Stimulated activated CD4-positive, alpha-beta T cell treated with anti-CD3 and anti-CD28 coated beads, Interleukin-12 subunit alpha, Interleukin-12 subunit beta, amount 100 ng/mL, for 4 hours (primary cell): ENCODE measurements at places on chromosomes 13 and 19.

DNA sequence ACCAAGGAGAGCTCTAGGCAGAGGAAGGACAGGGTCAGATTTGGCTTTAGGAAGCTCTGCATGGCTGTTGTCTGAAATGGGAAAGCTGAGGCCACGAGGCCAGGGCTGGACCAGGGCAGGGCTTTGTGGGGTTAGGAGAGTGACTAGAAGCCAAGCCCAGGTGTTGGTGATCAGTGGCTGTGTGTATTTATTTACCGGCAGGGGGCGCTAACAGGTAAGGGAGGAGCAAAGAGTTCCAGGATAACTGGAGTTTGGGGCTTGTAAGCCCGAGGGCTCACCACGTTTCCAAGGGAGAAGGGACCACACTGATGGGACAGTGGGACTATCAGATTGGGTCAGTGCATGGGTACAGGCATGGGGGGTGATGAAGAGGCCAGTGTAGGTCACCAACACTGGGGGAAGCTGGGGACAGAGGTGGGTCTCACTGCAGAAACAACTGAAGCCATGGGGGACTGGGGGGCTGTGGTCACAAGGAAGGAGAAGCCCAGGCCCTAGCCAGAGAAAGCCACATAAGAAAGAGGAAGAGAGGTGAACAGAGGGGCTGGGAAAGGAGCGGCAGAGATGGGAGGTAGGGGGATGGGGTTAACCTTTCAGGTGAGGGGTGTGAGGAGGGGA is 3.9 kb downstream of the TMEM147 start:
- peak; percentile 35 for DNase-seq

- DNase-seq: no peak
These were observed 10.2 kb downstream of the RBM26 start for GRCh38 chr13:79395881-79396280.

- no peak for DNase-seq
These were observed 744.3 kb upstream of the ATXN8OS start for GRCh38 chr13:69363360-69363759.

DNA sequence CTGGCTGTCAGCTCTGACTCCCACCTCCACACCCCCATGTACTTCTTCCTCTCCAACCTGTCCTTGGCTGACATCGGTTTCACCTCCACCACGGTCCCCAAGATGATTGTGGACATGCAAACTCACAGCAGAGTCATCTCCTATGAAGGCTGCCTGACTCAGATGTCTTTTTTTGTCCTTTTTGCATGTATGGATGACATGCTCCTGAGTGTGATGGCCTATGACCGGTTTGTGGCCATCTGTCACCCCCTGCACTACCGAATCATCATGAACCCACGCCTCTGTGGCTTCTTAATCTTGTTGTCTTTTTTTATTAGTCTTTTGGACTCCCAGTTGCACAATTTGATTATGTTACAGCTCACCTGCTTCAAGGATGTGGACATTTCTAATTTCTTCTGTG is 506 bp downstream of the OR7E24 start:
- no peak for DNase-seq

DNA sequence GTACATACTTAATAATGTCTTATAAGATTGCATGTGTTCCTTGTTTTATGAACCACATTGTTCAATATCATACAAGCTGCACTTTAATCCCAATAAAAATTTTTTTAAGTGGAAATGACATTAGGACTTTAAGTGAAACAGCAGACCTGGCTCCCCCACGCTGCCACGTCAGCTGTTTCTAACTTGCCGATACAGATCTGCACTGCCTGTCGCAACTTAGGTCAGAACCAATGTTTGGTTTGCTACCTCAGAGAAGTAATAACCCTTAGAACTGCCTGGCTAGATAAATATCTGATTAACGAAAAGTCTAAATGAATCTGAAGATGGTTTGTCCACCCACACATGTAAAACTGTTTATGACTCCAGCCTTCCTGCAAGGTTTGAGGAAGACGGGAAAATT is 327.5 kb upstream of the DACH1 start:
- no peak for DNase-seq

GRCh38 chr19:33125929-33126388 is 6.0 kb upstream of the WDR88 start:
- DNase-seq: peak; percentile 35

DNA sequence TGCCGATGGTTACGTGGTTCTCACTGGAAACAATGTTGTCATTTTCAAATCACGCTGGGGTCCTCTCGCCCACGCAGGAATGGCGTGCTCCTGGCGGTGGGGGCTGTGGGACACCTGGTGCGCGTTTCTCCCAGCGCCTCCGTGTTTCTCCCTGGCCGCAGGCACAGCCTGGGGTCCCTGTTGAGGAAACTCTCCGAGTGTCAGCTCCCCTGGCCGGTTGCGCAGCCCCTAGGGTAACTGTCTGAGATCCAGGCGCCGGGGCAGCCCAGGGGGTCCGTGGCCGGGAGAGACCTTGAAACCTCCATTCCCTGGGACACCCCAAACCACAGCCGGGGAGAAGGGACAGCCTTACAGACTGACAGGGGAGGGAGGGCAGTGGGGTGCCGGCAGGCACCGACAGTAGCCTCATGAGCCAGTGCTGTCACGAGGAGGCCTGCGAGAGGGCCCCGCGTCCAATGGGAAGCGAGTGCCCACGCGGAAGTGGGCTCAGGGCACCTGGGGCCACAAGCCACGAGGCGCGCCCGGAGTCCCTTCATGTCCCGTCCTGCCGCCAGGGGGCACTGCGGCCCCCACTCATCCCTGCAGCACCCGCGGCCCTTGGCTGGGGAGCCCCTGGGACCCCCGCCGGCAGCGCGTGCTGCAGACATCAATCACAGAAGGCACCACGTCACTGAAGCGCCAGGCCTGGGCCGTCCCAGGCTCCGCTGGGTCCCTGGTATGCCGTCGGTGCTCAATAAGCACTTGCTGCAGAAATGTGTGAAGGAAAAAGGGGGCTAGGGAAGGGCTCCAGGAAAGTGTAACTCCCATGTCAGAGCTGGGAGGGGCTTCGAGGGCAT is 9.5 kb downstream of the ADAMTSL5 start:
- DNase-seq: peak; percentile 68

GRCh38 chr13:21365574-21365973 is 93.5 kb downstream of the ZDHHC20 start:
- no peak for DNase-seq

GRCh38 chr13:105338006-105338405 is 1197.5 kb downstream of the EFNB2 start:
- no peak for DNase-seq

DNA sequence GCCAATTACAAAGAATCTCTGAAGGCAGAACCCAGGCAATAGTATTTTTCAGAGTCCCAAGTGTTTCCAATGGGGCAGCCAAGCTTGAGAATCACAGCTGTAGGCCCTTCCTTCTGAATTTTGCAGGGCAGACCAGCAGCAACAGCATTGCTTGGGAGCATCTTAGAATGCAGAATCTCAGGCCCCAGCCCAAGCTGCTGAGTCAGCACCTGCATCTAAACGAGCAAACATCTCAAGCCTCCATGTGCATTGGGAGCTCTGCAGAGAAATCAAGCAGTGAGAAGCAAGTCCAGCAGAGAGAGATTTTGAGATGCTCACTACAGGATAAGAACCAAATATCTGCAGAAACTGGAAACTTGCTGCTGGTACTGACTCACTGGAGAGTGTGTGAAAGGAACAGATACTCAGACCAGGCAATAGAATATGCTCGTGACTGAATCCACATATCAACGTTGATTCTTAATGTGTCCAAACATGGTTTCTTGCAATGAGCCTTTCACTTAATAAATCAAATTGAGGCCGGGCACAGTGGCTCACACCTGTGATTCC is 81.5 kb upstream of the TNFSF11 start:
- DNase-seq: no peak

DNA sequence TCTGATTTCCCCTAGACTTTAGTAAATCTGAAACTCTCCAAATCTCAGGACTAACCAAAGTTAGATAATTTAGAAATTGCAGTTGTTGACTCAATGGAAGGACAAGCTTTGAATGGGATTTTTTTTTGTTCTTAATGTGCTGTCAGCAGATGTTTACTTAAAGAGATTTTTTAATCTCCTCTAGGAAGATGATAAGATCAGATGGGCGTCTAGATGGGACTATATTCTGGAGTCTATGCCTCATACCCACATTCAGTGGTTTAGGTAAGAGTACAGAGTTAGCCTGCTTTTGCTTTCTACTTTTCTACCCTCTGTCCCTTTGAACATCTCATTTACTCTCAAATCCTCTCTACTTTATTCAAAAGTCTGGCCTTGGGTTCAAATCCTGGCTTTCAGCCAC is 39.3 kb downstream of the TM9SF2 start:
- no peak for DNase-seq

DNA sequence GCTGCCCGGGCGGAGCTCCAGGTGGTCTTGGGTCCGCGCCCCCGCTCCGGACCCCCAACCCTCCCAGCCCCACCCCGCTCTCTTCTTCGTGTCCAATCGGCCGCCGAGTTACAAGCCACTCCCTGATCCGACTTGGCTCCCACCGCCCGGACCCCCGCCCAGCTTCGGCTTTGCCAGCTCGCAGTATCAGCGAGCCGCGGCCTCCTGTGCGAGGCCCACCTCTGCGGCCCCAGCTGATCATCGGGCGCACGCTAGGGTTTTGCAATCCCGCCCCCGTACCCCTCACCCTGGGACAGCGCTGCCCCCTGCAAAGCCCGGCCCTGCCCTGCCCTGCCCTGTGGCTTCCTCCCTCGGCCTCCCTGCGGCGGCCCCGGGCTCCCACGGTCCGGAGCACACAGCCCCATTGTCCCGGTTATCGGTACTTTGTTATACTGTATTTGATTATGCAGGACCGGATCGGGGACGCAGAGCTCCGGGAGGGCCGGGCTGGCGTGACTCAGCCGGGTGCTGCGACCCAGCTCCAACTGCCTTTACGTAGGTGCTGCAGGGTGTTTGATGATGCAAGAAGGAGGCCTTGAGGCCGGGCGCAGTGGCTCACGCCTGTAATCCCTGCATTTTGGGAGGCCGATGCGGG is 598 bp upstream of the LPAR2 start:
- DNase-seq: peak; percentile 42

DNA sequence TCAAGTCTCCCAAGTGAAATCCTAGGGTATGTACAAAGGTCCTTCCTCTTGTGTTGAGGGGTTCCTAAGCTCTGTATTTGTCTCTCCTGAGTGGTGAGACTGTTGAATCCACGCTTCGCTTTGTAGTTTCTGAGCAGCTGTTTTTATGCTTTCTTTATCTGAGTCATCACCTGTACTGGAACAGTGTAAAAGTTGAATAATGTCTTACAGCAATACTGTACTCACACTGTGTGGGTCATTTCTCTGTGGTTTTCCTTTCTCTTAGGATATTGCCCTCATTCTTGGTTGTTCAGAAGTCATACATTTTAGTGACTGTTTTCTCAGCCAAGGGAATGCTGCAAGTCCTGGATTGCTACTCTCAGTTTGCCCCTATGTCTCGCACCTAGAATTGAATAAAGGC is 1596.6 kb downstream of the SLITRK5 start:
- DNase-seq: no peak

GRCh38 chr13:95708811-95709500 is 32.0 kb downstream of the DNAJC3 start:
- DNase-seq: no peak

DNA sequence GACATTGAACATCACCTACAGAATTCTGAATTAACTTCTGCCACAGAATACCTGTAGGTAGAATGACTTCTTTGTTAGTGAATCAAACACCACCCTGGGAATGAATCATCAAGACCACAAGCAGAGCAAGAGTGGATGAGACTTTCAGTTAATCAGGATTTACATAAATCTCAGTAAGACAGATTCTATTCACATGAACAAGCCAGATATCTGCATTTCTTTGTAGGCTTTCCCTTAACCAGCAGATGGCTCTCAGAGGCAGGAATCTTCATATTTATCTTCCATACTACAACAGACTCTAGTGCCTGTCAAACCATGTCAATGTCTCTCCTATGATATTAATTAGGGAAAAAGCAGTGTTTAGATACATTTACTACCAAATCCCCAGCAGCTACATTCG is 412.1 kb downstream of the KLF12 start:
- DNase-seq: no peak

- no peak for DNase-seq
These were observed 3.7 kb upstream of the MKNK2 start for GRCh38 chr19:2054763-2055162.

DNA sequence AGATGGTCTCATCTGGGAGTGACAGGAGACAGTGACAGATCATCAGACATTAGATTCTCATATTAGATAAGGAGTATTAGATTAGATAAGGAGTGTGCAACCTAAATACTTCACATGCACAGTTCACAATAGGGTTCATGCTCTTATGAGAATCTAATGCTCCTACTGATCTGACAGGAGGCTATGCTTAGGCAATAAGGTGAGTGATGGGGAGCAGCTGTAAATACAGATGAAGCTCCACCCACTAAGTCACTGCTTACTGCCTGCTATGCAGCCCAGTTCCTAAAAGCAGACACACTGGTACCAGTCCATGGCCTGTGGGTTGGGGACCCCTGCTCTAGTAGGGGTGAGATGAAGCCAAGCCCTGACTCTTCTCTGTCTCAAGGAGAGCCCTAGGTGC is 10.0 kb upstream of the IGFL3 start:
- no peak for DNase-seq

GRCh38 chr13:76882431-76882830 is 3.8 kb downstream of the KCTD12 start:
- DNase-seq: no peak

GRCh38 chr19:14476673-14477401 is 1.7 kb upstream of the PTGER1 start:
- no peak for DNase-seq

DNA sequence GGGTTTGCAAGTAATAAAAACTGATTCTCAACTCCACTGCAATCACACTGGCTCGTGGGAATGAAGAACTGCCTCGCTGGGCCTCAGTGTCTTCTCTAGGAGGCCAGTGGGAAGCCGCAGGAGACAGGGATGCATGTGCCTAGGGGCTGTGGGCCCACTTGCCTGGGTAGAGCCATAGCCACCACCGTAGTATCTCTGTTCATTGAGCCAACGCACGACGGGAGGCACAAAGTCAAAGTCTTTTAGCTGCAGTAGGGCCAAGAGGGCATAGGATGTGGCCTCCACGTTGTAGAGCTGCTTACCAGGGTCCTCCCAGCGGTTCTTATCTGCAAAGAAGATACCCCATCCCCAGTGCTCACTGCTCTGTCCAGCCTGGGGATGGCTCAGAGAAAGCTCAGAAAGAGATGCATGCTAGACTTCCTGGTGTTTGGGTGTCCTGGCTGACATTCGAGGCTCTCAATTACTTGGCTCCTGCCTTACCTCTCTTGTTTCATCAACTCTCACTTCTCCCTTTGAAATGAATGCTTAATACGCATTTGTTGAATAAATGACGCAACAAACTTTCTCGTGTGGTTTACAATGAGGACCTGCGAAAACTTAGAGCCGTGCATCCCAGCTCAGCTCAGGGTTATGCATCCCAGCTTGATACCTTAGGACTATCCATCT is 16.1 kb upstream of the TNFSF14 start:
- no peak for DNase-seq

- DNase-seq: no peak
These were observed 10.7 kb downstream of the TPGS1 start for GRCh38 chr19:517721-518597.

GRCh38 chr19:50880241-50880640 is 7.0 kb downstream of the KLK2 start:
- DNase-seq: no peak

- peak; percentile 32 for DNase-seq
These were observed 1.1 kb downstream of the TPT1 start for GRCh38 chr13:45339867-45340266.
